Activated CD4-positive, alpha-beta T cell treated with anti-CD3 and anti-CD28 coated beads, Interleukin-2, amount 10 ng/mL, durations not matched to agents 24 days and 14 days (primary cell): ENCODE measurements at places on chromosomes 7 and 10. TPM values are rescaled to one million over a fixed set of nuclear protein-coding genes. Genes with fewer than 3 reads are reported as not detected.

DNA sequence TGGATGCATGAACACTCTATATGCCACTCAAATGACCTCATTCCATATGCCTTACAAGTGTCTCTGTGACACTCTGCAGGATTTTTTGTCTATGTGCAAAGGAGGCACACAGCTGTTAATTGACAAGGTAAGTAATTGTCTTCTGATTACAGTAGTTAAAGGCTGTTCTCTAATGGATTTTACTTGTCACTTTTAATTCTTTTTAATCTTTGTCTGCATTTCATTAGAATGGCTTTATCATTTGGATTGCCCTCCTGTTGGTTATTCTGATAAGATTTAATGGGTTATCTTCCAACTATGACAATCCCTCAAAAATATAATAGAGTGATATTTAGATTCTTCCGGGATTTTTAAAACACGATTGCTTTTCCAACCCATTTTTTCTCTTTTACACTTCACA is 290.0 kb upstream of the TEX47 start:
- H3K36me3 ChIP-seq: no peaks in the 10 kb centered on the region
- H3K27ac ChIP-seq: no peak overlapping the region
- H3K27me3 ChIP-seq: no peaks in the 10 kb centered on the region

Gene ACBD7
- total RNA-seq: 1.0 and 1.3 TPM in 2 replicates

DNA sequence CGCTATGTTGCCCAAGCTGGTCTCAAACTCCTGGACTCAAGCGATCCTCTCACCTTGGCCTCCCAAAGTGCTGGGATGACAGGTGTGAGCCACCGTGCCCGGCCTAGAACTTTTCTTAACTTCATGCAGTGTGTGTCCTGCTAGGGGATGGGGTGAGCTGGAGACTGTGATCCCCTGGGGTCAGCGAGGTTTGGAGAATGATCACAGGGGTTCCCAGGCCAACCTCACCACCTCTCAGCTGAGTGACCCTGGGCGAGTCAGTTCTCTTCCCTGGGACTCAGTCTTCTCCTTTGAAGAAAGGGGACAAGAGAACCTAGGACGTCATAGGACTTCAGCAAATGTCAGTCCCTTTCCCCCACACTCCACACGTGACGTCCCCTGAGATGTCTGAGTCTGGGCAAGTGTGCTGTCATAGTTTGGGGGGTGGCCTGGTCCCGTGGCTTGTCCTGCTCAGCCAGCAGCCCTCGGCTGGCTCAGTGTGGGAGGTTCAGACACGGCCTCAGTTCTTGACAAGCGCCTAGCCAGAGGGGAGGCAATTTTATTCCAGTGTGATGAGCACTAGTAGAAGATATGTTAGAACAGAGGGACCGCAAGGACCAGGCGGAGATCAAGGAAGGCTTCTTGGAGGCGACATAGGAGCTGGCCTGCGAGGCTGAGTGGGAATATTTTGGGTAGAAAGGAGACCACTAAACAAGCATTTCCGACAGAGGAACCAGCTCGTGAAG is 43.3 kb upstream of the ELN start:
- no peaks in the 10 kb centered on the region for H3K36me3 ChIP-seq
- DNase-seq: no peak
- no peak overlapping the region for H3K27ac ChIP-seq
- H3K27me3 ChIP-seq: peaks cover 2% of the 10 kb centered on the region
- H3K4me3 ChIP-seq: no peak overlapping the region

DNA sequence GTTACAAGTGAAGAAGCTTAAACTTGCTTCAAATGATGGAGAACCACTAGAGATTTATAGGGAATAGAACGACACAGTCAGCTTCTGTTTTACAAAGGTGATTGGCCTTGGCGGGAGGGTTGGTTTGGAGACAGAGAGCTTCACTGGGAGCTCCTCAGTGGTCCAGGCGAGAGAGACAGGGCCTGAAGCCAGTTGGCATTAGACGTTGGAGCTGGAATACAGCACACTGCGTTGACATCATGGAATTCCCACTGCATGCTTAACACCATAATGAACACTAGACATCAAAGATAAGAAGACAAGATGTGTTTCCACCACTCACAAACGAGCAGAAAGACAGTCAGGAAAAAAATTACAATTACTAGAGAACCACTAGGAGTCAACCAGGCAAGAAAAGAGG is 67.8 kb downstream of the TBXAS1 start:
- H3K27me3 ChIP-seq: peaks cover 5% of the 10 kb centered on the region
- no peak overlapping the region for H3K4me3 ChIP-seq
- H3K4me1 ChIP-seq: no peaks in the 10 kb centered on the region
- DNase-seq: no peak
- H3K36me3 ChIP-seq: no peaks in the 10 kb centered on the region

Gene LMTK2
- total RNA-seq: 12.0 and 15.1 TPM in 2 replicates

Gene UNC5B
- total RNA-seq: 0.02 and 0.14 TPM in 2 replicates

Gene C7orf57
- total RNA-seq: 0.14 TPM in 2 replicates

DNA sequence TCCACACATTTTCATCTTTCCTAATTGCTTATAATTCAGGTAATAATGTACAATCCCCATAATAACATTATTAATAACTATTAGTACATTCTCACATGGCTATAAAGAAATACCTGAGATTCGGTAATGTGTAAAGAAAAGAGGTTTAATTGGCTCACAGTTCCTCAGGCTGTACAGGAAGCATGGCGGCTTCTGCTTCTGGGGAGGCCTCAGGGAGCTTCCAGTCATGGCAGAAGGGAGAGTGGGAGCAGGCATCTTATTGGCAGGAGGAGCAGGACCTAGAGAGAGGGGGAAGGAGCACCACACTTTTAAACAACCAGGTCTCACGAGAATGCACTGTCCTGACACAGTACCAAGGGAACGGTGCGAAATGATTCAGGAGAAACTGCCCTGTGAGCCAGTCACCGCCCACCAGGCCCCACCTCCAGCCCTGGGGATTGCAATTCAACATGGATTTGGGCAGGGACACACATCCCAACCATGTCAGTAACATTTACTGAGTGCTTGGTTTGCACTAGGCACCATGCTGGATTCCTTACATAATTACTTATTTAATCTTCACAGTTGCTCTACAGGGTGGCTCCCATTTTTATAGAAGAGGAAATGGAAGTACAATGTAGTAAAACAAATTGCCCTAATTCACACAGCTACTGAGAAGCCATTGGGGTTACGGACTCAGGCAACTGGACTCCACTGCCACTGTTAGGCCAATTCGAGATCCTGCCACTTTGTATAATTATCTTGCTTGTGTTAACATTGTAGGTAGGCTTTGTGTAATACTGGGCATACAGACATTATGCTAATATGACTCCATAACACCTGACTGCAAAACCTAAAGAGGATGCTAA is 8.7 kb upstream of the ESYT2 start:
- H3K36me3 ChIP-seq: no peaks in the 10 kb centered on the region
- no peak overlapping the region for H3K4me3 ChIP-seq
- peaks cover 7% of the 10 kb centered on the region for H3K4me1 ChIP-seq
- no peak overlapping the region for H3K27ac ChIP-seq
- H3K27me3 ChIP-seq: no peaks in the 10 kb centered on the region

GRCh38 chr7:77416621-77417371 is 647 bp upstream of the GSAP start:
- H3K4me1 ChIP-seq: peaks cover 23% of the 10 kb centered on the region
- H3K27me3 ChIP-seq: peaks cover 6% of the 10 kb centered on the region
- DNase-seq: no peak
- H3K36me3 ChIP-seq: no peaks in the 10 kb centered on the region
- H3K27ac ChIP-seq: peak overlapping the region; percentile 25
